ENCODE measurements at places on chromosomes 16 and 17. TPM values are rescaled to one million over a fixed set of nuclear protein-coding genes. Genes with fewer than 3 reads are reported as not detected.

PRPSAP1 gene
- total RNA-seq: 231 TPM

EPOP gene
- 6.2 TPM for total RNA-seq

SYT17 gene
- 10.4 TPM for total RNA-seq

CACNA1H gene
- total RNA-seq: under 0.01 TPM

EIF1 gene
- total RNA-seq: 168 TPM

MT2A gene
- 3.1 TPM for total RNA-seq

METTL22 gene
- total RNA-seq: 27.1 TPM

SLC13A2 gene
- not detected for total RNA-seq

KCNJ18 gene
- total RNA-seq: not detected

TMEM235 gene
- not detected for total RNA-seq

NUPR1 gene
- total RNA-seq: not detected

LPO gene
- not detected for total RNA-seq

HBA1 gene
- total RNA-seq: not detected

COPS3 gene
- 82.9 TPM for total RNA-seq

TPSG1 gene
- total RNA-seq: not detected

SLC16A6 gene
- under 0.01 TPM for total RNA-seq

PABPN1L gene
- total RNA-seq: not detected

CLEC3A gene
- not detected for total RNA-seq

NME1 gene
- total RNA-seq: 9.8 TPM

NECAB2 gene
- not detected for total RNA-seq

ANKS4B gene
- not detected for total RNA-seq

HCRT gene
- not detected for total RNA-seq

GRAP gene
- total RNA-seq: 0.65 TPM

HASPIN gene
- 3.4 TPM for total RNA-seq

GRB7 gene
- total RNA-seq: 5.1 TPM

TNRC6C gene
- total RNA-seq: 2.3 TPM

ALOX12 gene
- total RNA-seq: not detected

MT1M gene
- 0.79 TPM for total RNA-seq

C1QTNF8 gene
- total RNA-seq: not detected

NPIPA2 gene
- total RNA-seq: not detected

MILR1 gene
- total RNA-seq: not detected

METRN gene
- 56.1 TPM for total RNA-seq

SULT1A4 gene
- not detected for total RNA-seq

MT4 gene
- not detected for total RNA-seq

KRTAP9-8 gene
- total RNA-seq: not detected

KCNJ16 gene
- 0.76 TPM for total RNA-seq

P2RX5 gene
- total RNA-seq: not detected

ABI3 gene
- not detected for total RNA-seq

Data from placental epithelial cell (primary cell).